ENCODE measurements at places on chromosomes 3 and 15. TPM values are rescaled to one million over a fixed set of nuclear protein-coding genes. Genes with fewer than 3 reads are reported as not detected.

- DNase-seq = no peak
These were observed 5.3 kb downstream of the FGD5 start for GRCh38 chr3:14823910-14824629.

- peak; percentile 34 for DNase-seq
These were observed 89.9 kb upstream of the TSPAN3 start for GRCh38 chr15:77160562-77161478.

Gene RAB8B
- 52.6 TPM for polyA plus RNA-seq

Gene SIDT1
- 1.9 TPM for polyA plus RNA-seq

DNA sequence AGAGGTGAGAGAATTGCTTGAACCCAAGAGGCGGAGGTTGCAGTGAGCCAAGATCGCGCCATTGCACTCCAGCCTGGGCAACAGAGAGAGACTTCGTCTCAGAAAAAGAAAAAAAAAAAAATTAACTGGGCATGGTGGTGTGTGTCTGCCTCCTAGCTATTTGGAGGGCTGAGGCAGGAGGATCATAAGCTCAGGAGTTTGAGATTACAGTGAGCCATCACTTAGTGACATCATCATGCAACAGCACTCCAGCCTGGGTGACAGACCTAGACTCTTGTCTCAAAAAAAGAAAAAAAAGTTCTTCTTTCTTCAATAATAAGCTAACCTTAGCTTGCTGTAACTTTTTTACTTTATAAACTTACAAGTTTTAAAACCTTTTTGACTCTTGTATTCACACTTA is 99.8 kb downstream of the SLMAP start:
- no peak for DNase-seq

Gene SERPINI1
- polyA plus RNA-seq = 17.1 TPM

Gene STRIT1
- 1.6 TPM for polyA plus RNA-seq

DNA sequence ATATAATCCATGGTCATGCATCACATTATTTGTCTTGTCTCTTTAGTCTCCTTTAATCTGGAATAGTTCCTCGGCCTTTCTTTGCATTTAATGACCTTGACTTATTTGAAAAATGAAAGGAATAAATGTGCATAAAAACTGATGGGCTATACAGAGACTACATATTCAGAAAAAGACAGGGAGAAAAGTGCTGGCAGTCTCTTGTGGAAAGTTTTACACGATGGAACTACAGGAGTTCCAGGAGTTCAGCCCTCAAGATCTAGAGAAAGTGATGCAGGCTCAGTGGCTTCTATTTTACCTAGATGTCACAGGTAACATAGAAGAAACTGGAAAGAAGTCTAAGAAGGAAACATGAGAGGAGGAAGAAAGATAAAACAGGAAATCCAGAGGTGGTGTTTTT is 7.6 kb upstream of the ABTB1 start:
- no peak for DNase-seq

GRCh38 chr3:59908280-59908679 is 858.5 kb upstream of the CFAP20DC start:
- no peak for DNase-seq

- DNase-seq = no peak
These were observed 107.2 kb downstream of the THRB start for GRCh38 chr3:24387493-24387892.

DNA sequence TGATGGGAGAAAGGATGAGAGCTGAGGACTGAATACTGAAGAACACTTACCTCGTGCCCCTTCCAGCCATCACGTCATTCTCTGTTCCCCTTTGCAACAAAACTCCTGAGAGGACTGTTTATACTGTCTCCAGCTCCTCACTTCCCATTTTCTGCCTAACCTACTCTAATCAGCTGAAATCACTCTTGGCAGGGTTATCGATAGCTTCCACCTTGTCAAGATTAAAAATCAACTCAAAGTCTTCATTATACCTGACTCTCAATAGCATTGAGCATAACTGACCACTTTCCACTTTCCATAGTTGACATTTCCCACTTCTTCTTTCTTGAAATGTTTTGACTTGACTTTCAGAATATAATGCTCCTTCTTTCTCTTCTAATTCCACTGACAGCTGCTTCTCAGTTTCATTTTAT is 4.3 kb downstream of the BTBD1 start:
- no peak for DNase-seq

All from right lung (tissue), 10 donors.